ENCODE measurements at places on chromosomes 3 and 15.

- DNase-seq: no peak
These were observed 62.1 kb downstream of the EFCAB12 start for GRCh38 chr3:129366312-129366831.

GRCh38 chr3:100141586-100141985 lies 27.3 kb upstream of the FILIP1L start:
- DNase-seq: no peak

DNA sequence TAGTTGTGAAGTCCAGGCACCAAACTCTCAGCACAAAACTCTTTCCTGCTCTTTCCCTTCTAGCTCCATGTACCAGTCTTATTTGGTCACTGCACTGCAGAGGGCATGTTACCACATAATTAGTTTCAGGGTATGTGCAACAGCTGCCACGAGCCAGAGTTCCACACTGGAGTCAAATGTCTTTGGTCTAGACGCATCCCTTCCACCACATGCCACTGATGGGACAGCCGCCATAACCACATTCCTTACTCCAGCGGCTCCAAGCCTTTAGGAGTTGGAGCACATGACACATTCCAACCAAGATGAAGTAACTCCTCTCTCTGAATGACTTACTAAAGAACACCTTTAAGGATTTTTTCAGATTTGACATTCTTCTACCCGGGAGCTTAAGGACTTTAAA lies 153.4 kb downstream of the ERC2 start:
- DNase-seq: no peak

GRCh38 chr3:65352951-65353350 lies 665.2 kb upstream of the ADAMTS9 start:
- no peak for DNase-seq

- no peak for DNase-seq
These were observed 18.7 kb downstream of the TMEM43 start for GRCh38 chr3:14143271-14144225.

DNA sequence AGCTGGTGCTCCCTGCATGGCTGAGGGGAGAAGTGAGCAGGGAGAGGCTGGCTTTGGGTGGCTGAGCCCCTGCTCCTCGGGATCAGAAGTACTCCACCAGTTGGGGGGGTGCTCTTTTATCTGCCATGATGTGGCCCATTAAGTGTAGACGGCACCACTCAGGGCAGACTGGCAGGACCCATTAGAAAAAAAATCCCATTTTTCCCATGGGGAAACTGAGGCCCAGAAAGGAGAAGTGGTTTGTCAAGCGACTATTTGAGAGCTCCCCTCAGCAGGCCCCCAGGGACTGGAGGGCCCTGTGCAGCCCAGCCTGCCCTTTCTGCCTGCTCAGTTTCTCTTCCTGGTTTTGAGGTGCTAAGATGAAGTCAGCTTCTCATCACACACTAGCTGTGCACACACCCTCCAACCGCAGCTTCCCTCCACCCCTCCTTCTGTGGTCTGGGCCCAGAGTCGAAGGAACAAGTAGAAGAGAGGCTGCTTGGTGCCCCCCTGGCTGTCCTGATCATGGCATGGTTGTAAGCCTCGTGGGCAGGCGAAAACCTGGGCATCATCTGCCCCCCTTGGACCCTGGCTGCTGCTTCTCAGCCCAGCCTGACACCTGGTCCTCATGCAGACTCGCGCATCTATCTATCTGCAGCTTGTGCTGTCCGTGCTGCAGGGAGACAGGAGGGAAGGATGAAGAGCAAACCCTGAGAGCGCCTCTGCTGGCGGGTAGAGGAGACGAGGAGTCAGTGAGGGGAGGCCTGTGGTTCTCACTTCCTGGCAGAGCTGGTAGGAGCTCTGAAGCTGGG lies 5.6 kb downstream of the CSK start:
- peak; percentile 72 for DNase-seq

- no peak for DNase-seq
These were observed 53.7 kb downstream of the CHSY1 start for GRCh38 chr15:101198031-101198575.

GRCh38 chr3:54954521-54954920 lies 26.7 kb upstream of the LRTM1 start:
- no peak for DNase-seq

DNA sequence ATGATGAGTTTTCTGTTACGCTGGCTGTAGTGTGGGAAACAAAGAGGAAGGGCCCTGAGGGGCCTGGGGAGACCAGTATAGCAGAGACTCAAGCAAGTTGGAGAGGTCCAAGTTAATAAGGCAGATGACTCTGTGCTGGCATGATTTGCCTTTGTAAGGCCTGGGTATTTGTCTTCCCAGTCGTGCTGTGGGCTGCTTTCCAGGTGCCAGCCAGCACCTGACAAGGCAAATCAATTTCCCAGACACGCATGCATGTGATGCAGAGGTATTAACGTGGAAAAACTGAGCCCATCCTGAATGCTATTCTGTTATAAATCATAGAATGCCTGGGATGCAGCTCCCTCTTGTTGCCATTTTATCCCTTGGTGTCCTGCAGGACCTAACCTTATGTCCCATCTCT lies 175.6 kb downstream of the MFSD1 start:
- no peak for DNase-seq

GRCh38 chr3:191414286-191414685 lies 46.7 kb upstream of the PYDC2 start:
- DNase-seq: no peak

DNA sequence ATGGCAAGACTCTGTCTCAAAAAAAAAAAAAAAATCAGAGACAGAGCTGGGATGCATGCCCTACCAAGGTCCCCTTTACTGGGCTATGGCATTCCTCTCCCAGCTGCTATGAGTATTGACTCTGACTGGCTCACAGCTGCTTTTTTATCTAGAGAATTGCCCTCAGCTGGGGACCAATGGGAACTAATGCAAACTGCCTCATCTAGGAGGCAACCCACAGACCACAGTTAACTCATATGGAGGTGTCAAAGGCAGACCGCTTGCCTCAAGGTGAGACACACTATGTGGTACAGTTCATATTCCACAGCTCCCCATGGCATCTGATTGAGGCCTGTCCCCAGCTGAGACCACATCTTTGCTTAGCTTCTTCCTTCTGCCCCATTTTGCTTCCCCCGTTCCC lies 183.5 kb upstream of the EOMES start:
- no peak for DNase-seq

DNA sequence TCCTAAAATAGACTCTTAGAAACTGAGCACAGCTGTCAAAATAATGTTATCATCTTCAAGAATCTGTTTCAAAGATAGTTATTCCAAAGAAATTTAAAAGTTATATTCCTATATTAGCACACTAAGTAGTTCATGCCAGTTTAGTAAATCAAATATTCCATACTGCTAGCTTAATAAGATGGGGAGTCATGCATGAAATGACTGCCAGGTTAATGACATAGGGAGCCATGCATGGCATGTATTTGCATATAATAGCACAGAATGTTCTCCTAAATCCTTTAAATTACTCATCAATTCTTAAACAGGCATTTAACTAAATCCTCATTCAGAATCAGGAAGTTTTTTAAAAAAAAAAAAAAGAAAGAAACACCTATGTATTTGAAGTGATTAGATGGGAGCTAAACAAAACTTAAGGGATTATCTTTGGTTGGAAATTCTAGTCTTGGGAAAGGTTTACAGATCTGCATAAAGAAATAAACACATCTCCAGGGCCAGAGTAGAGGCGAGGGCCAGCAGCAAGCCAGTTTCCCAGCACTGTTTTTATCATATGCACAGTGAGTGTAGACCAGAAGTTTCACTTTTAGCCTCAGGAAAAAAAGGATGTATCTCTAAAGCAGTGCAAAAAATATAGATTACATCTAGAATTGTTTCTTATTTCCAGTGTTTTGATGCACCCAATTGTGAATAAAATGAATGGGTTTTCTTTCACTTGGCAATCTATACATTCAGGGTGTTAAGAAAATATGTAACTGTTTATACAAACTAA lies 366.4 kb upstream of the AGTR1 start:
- no peak for DNase-seq

- no peak for DNase-seq
These were observed at the start of gene UNC13C for GRCh38 chr15:53978253-53978906. Gene UNC13C, plus strand, starts transcription at chr15:53978441. Its CDS starts 34,463 bp downstream, at chr15:54012904.

- DNase-seq: no peak
These were observed 1.1 kb downstream of the EIF4E3 start for GRCh38 chr3:71724171-71724453.

DNA sequence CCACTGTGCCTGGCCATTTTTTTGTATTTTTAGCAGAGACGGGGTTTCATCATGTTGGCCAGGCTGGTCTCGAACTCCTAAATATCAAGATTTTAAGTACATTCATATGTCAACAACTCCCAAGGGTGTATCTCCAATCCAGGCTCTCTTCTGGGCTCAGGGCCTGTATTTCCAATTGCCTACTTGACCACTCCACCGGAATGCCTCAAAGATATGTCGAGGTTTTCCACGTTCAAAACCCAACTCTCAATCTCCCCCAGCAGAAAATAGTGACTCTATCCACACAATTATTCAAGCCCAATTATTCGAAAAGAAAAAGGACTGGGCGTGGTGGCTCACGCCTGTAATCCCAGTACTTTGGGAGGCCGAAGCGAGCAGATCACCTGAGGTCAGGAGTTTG lies 1.9 kb upstream of the KNSTRN start:
- no peak for DNase-seq

- no peak for DNase-seq
These were observed 6.1 kb upstream of the LEKR1 start for GRCh38 chr3:156819842-156820691.

GRCh38 chr3:80079886-80080285 lies 312.1 kb upstream of the ROBO1 start:
- DNase-seq: no peak

DNA sequence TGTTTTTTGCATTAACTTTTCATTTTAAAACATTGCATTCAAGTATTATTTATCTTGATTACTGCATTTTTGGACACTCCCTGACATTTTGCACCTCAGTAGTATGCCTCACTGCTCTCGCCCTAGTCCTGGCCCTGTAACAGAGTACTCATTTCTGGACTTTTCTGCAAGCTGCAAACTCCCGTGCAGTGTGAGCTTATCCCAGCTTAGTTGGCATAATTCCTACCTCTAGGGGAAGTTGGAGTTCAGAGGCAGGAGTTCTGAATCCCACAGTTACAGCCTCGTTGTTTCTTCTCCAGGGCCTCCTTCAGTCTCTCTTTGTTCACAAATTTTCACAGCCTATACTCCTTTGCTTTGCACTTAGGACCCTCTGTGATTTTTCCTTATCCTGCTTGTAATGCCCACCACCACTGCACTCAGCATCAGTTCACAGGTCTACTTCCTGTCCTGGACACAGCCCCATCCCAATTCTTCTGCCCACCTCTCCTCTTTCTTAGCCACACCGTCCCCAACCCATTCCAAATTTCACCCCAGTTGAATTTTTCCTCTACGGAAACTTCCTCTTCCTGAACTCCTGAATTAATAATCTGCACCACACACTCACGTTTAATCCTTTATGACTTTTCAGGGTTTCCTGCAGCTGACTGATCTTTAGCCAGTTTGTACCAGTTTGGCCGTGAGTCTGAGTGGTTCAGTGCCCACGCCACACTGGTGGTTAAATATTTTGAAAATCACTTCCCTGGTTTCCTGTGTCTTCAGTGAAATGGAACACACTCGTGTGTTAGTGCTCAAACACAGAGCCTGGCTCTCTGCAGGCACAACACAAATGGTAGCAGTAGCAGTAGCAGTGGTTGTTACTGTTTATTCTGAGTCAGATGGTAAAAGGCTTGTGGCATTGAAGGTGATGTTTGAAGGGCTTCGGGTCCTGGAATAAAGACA lies 6.3 kb upstream of the CTSH start:
- DNase-seq: no peak

GRCh38 chr3:18044191-18044590 lies 301.8 kb upstream of the TBC1D5 start:
- no peak for DNase-seq

DNA sequence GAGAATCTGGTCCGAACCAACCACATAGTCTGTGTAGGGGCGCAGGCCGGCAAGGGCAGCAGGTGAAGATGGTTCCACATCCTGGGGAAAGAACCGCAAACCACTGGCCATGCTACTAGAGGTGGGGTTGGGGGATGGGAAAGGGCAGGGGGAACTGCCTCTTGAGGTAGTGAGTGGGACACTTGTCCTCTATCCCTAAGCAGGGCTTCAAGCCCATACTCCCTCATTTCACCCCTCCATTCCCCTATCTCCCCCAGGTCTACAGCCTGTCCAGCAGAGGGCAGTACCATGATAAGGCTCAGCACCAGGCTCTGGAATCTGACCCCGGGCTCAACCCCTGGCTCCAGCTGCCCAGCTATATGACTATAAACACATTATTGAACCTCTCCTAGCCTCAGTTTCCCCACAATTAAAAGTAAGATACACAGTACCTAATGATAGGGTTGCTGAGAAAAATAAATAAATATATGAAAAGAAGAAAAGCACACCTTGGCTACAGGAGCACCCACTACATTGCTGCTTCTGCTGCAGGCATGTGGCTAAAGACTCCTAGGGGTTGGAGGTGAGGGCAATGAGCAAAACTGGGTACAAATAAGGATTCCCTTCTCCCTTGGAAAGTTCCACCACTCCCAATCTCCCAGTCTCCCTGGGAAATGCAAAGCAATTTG lies 6.3 kb downstream of the GORASP1 start:
- DNase-seq: no peak

DNA sequence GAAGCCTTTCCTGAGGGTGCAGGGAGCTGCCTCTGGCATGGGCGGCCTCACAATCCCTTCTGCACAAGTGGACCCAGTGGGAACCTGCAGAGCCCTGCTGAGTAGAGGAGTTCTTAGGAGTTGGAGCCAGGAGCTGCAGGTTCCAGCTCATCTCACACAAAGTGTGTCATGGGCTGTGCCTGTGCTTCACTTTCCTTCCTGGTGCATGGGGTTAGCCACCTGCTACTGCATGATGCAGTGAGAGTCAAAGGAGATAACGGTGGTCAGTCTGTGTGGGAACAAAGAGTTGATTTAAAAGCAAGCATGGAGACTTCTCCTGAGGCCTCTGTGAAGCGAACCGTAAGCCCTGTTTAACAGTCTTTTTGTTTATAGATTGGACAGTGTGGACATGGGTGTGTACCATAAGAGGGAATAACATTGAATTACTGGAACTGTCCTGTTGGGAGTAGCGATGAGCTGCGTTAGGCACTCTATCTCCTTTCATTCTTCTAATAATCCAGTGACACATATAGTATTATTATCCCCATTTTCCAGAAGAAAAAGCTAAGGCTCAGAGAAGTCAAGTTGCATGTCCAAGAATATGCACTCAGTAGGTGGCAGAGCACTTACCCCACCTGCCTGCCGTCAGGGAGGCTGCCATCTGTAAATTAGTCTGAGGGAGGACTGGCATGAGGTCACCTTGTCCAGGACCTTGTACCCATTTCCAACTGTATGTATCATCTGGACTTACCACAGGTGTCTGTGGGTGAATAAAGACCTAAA lies 68.7 kb upstream of the PRR23C start:
- no peak for DNase-seq

DNA sequence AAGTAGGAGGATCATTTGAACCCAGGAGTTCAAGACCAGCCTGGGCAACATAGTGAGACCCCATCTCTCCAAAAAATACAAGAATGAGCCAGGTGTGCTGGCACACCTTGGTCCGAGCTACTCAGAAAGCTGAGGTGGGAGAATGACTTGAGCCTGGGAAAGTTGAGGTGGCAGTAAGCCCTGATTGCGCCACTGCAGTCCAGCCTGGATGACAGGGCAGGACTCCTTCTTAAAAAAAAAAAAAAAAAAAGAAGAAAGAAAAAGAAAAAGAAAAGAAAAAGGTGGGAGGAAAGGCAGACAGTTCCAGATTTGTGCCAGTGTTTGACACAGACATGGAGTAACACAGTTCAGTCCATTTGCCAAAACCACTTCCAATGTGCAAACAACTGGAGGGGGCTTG lies 75.7 kb downstream of the ATP10A start:
- no peak for DNase-seq

All from stimulated activated CD8-positive, alpha-beta memory T cell treated with anti-CD3 and anti-CD28 coated beads, Interleukin-4, amount 100 ng/mL, for 4 hours (primary cell).